HuH-7 (cell line): ENCODE measurements at places on chromosomes 11 and 22.

- DNase-seq, result no peak
These were observed 48.1 kb upstream of the SHISAL1 start for GRCh38 chr22:44360668-44361381.

DNA sequence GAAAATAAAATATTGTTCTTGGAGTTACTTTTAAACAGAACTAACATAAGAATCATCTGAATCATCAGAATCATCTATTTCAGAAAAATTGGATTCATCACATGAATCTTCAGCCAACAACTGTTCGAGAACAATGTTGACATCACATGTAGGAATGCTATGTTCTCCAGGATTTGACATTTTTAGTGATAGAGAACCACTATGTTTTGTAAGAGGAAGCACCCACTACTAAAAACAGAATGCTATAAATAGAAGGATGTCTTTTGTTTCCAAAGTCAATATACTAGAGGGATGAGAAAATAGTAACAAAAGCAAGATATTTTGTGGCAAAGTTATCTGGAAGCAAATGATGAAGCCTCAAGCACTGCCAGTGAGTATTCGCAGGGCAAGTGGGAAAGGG lies 263.4 kb upstream of the DDI1 start:
- no peak for DNase-seq

GRCh38 chr11:63277345-63277943 lies 34.0 kb upstream of the SLC22A25 start:
- no peak for DNase-seq

GRCh38 chr11:123521001-123521400 lies 90.9 kb downstream of the GRAMD1B start:
- DNase-seq, result no peak

DNA sequence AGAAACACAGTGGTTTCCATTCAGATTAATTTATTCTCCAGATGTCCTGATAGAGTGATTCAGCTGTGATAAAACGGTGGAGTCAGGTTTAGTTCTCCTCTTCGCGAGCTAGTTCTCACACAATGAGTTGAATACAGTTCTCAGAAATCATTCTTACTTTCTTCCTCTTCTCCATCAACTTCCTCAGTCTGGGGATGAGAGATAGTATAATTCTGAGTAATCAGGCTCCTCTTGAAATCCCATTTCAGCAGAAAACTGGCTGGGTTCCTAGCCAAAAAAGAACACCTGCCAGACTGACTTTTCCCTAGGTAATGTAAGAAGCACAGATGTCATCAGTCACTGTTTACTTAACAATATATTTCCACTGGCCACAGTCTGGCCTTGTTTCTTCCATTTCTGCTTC lies 76.7 kb downstream of the SVIP start:
- DNase-seq, result no peak

GRCh38 chr22:46740910-46741780 lies 3.1 kb upstream of the CERK start:
- no peak for DNase-seq

DNA sequence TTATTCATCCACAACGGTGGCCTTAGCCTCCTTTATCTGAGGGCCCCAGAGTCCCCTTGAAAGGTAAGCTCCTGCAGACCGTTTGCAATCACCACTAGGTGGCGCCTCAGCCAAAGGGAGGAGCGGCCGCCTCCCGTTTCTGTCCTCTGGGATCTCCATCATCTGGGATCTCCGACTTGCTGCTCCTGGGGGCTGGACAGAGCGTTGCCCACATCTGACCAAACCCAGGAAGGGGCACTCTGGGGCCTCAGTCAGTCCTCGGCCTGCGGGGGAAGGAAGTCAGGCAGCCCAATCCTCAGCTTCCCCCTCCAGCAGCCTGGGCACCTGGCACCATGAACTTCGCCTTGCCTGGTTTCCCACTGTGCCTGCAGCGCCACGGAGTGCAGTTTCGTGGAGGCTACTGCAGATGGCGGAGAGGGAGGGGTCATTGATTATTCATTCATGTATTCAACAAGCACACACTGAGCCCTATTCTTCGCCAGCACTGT lies 23.5 kb downstream of the TP53I11 start:
- peak; percentile 82 for DNase-seq

DNA sequence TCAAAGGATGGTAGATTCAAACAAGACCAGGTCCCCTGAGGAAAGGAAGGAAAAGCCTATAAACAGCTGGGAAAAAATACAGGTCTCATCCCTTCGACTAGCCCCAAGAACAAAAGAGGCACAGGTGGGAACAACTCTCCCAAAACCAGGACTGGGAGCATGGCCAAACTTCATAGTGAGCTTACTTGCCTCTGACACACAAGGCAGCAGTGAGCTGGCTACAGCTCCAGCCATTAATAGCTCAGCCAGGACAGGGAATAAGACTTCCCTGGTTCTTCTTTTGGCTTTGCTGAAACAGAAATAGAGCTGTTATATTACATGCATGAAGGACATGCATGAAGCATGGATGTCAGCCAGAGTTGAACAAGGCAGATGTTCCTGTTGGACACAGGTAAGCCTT lies at the start of gene OR10A2:
Gene OR10A2 (plus strand): TSS at position 97 of the 400 bp plus-strand sequence. CDS start 6,698 bp downstream, outside the sequence.
- no peak for DNase-seq

- DNase-seq, result no peak
These were observed 11.8 kb upstream of the PRODH start for GRCh38 chr22:18947905-18948304.

GRCh38 chr22:46693634-46694415 lies 44.2 kb downstream of the CERK start:
- no peak for DNase-seq

DNA sequence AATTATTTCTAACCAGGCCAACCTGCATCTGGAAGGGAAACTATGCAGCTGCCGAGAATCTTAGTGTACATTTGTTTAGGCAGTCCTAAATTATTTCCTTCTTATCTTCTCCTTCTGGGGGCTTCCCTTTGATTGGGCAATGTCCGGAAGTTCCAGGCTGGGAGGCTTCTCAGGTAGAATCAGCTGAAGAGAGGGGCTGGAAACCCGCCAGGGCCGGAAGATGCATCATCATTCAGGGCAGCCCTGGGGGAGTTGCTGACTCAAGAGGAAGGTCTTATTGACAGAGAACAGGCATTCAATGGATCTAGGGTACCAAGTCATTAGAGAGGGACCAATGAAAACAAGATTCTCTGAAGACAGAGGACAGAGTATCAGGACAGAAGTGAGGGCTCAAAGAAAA lies 150.7 kb downstream of the BLID start:
- DNase-seq, result no peak

DNA sequence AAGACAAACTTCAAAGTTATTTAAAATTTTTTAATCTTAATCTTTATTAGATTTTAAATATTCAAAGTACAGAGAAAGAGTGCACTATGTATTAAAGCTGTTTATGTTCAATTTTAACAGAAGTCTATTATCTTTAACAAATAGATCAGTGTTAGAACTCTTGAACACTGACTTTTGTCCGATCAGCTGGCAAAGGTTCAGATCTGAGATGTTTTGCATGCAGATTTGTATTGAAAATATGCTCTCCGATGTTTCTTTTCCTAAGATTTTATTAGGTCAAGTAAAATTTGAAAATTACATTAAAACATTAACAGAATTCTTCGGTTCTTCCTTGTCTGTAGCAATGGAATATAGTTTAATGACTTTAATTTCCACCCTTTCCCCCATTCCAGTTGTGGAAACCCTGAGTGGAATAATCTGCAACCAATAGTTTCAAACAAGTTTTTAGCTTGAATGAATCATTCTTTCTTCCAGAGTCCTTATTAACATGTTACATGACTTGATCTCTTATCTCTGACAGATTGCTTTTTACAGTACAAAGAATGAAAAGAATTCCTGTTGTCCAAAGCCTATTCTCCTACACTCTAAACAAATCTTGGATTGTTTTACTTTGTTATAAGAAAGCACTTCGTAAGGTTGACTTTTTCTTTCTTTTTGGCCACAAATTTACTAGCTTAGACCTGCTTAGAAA lies 11.4 kb upstream of the TCP11L1 start:
- DNase-seq, result no peak

DNA sequence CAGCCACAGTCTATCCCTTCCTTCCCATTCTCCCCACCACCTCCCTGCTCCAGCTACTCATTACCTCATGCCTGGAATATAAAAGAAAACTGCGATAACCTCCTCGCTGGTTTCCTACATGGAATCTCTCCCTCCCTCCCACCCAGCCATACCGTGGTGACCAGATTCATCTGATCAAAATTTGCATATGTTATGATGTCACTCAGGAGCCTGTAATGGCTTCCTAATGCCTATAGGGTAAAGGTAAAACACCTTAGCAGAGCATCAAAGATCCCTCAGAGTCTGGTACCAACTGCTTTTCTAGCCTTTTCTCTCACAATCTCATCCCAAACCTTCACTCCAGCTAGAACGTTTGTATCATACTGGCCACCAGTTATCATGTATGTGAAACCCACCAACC lies 19.6 kb downstream of the RTN4RL2 start:
- DNase-seq, result peak; percentile 86

DNA sequence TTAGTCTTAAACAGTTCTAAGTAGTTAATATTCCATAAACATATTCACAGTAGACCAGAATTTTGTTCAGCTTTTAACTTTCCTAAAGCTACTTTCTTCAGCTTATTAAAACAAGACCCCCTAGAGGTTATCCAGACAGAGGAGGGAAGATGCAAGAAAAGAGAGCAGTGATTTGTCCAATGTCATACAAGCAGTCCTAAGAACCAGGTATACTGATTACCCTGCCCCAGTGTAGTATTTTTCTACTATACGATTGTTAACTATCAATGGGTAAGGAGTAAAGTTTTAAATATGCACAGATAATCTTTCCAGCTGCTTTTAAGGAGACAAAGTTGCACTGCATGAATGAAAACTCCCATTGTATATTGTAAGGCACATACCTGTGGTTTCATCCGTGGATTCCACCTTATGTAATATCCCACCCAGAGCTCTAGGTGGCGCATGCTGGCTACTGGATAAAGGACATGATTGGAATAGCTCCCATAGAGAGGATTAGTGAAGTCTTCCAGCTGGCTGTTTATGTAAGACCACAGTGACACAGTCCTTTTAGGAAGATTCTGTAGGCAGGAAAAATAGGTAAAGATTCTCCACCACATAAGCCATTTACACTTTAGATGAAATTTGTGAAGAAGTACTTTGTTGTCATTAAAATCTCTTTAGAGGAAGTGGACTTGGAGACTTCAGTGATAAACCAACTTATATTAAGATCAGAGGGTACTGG lies 45.6 kb downstream of the CEP57 start:
- DNase-seq, result peak; percentile 37

- no peak for DNase-seq
These were observed 17.3 kb upstream of the INSC start for GRCh38 chr11:15097411-15097810.

DNA sequence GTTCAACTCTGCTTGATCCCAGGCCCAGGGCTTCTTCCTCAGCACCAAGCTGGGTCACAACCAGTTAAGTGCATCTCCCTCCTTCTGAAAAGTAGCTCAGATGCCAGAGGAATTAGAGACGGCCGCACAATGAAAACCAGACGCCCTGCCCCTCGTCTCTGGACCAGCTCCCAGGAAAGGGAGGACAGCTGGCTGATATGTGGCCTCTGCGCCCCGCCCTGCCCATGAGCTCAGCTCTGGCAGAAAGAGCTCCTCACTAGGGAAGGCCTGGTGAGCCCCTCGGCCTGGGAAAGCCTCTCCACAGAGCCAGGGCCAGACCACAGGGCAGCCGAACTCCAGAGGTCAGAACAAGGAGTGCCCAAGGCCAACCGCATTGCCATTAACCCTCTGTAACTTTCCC lies 18.1 kb upstream of the SCGB1A1 start:
- no peak for DNase-seq

- DNase-seq, result no peak
These were observed 211.3 kb downstream of the NXPE2 start for GRCh38 chr11:114889594-114890011.
